ENCODE measurements at places on chromosomes 11 and 22.
A peak's percentile ranks its signal among the peaks of the same experiment; 100 is the strongest.

- no peak for DNase-seq
Measured at GRCh38 chr11:61472868-61473267, 35.7 kb upstream of the LRRC10B start.

DNA sequence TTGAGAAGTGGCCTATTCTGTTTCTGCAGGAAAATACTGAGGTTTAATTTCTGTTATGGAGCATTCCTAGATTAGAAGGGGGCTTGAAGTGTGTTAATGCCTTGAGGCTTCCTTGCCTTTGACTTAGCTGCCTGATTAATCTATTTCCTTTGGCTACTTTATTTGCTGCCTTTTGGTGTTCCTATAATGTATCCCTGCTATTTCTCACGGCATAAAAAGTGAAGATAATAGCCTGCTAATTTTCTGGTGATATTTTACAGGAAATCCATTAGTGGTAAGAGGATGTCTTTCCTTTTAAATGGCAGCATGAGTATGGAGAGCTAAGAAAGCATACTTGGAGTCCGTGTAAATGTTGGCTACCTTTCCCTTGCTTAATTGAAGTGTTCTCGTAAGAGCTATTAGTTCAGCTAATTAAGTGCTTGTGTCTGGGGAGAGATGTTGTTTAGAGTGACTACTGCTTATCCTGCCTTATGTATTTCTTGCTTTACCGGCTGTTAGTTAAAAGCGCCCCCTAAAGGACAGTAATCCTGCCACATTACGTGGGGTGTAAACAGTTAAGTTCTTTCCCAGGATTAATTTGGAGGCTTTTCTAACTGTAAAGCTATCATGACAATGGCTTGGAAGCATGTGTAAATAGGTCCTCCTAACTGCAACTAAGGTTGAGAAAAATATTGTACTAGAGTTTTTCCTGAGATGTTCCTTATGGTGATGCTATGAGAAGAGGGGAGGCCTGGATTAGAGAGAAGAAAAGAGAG is 45.6 kb downstream of the ZNF280B start:
- DNase-seq = no peak

GRCh38 chr22:19368876-19369275 is 62.7 kb downstream of the HIRA start:
- DNase-seq = no peak

DNA sequence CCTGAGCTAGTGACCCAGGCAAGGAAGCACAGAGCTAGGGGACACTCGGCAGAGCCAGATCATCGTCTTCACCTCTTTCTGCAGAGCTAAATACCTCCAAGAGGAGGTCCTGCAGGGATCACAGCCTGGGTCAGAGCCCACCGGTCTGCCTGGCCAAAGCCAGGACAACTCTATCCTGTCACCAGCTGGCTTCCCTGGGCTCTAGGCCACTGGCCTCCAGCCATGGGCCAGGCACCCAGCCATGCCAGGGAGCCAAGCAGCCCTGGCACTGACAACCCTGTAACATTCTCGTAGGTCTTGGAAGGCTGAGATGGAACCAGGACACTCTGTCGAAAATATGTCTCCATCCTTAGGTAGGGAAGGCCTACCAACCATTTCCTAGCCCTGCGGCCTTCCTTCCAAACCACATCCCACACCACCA is 270.1 kb downstream of the BUD13 start:
- no peak for DNase-seq

DNA sequence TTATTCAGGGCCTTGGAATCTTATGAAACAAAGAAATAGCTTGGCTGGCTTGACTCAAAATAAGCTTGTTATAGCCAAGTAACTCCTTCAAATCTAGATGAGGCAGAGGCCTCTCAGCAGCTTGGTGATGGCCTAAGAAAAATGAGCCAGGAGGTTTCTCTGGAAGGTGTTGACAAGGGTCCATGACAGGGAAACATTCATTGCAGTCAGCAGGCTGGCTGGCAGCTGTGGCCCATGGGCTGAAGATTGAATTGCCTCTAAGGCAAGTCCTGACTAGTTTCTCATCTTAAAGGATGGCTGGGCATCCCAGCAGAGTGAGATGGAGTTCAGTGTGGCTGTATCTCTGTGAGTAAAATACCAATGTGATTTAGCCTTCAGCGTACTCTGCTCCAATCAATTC is 441.0 kb downstream of the NELL1 start:
- DNase-seq = no peak

DNA sequence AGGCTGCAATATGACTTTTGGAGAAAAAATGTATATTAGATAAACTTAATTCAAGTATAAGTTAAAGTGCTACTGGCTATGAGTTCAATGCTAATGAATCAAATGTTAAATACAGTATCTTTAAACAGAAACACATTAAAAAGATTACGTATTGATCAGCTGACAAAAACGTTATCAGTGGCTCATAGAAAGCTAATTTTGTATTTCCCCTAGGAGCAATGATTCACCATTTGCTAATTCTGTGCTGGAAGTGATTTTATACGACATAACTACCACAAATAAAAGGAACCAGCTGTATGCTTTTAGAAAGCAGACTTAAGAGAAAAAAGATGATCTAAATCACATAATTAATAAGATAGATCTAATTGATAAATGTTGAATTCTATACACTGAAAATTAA is 43.6 kb downstream of the MRE11 start:
- no peak for DNase-seq

DNA sequence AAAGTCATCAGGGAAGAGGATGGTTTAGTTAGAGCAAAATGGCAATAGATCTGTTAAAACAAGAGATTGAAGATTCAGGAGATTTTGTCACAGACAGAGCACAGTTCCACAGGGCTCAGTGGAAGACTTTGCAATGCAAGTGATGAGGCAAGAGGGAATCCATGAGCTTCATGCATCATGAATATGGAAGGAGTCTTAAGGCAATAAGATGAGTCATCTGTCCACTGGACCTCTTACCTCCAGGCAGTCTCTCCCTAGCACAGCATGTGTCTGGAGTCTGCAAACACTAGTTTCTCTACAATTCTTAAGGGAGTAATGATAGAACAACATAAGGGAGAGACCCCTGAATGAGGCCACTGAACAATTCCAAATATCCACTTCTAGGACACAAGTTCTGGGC is 245.7 kb downstream of the NXPE2 start:
- no peak for DNase-seq

DNA sequence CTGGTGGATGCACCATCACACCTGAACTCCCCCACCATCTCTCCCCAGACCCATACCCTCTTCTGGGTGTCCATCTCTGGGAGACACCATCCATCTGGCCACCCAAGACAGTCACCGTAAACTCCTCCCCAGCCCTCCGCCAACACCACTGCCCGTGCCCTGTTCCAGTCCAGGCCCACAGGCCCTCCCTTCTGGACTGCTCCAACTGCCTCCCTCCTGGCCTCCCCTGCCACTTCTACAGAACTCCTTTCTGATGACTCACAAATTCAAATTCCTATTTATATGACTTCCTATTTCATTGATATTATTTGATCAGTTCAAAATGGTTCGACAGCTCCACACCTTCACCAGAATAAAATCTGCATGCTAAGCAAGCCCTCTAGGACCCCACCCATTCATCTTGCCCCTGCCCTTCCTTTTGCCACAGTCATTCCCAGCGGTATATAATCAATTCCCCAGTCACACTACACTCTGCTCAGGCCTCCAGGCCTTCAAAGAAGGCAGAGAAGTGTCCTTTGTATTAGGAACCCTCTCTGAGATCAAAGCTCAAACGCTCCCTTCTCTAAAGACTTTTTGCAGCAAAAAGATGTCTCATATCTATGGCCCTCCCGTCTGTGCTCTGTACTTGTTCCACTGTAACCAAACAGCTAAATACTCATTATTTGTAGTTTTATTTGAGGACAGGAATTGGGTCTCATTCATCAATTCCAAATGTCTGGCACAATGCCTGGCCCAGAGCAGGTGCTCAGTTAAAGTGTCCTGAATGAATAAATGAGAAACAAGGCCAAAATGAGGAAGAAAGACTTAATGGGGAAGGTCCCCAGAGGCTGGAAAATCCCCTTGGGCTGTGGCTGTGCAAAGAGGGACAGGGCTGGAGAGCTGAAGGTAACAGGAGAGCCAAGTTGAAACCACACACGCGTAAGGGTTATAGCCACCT is 29.0 kb downstream of the MYH9 start:
- DNase-seq = no peak

GRCh38 chr11:57402188-57403002 is 11.9 kb upstream of the PRG2 start:
- DNase-seq = no peak

DNA sequence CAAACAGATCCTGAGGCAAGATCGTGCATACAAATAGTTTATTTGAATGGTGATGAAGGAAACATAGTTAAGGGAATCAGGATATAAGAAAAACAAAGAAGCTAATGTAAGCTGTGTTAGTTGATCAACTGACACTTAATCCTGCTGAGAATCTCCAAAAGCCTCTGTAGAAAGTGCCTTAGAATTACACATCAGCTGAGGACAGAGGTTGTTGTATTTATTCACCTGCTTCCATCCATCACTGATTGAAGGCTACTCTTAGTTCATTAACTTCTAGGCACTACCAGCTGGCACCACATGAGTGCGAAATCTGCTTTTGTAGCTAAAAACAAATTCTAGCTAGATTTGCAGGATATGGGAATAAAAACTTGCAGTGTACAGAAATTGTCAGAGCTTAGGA is 1082.0 kb upstream of the CNTN5 start:
- no peak for DNase-seq

GRCh38 chr11:57792870-57793269 is 31.3 kb downstream of the CTNND1 start:
- peak; percentile 24 for DNase-seq

GRCh38 chr11:116506263-116506825 is 266.4 kb downstream of the BUD13 start:
- no peak for DNase-seq

GRCh38 chr11:57131080-57131790 is 50.5 kb upstream of the LRRC55 start:
- no peak for DNase-seq

DNA sequence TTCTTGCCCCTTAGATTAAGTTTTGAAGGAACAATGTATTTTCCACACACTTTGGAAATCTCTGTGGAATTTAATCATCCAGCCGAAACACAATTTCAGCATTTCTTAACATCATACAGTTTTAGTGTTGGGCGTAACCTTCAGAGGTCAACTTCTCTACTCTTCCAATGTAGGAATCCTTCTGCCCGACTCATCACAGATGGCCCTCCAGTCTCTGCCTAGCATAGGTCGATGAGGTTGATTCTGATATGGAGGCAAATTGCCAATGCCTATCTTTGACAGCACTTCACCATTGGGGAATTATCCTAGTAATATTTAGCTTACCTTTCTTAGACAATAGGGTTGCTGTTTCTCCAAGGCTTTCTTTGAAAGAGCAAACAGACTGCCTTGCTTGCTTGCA is 175.7 kb upstream of the TTC12 start:
- no peak for DNase-seq

DNA sequence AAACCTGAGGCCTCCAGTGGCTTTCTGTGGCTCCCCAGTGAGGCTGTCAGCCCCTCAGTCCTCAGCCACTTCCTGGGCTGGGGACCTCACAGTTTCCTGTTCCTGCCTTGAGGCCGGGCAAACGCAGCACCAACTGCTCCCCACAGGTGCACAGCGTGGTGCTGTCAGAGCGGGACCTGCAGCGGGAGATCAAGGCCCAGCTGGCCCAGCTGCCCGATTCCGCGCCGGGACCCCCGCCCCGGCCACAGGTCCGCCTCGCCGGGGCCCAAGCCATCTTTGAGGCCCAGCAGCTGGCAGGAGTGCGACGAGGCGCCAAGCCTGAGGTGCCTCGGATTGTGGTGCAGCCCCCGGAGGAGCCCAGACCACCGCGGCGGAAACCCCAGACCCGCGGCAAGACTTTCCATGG is 5.4 kb downstream of the TBC1D10C start:
- DNase-seq = peak; percentile 73
